ENCODE measurements at places on chromosomes 6 and 20.

DNA sequence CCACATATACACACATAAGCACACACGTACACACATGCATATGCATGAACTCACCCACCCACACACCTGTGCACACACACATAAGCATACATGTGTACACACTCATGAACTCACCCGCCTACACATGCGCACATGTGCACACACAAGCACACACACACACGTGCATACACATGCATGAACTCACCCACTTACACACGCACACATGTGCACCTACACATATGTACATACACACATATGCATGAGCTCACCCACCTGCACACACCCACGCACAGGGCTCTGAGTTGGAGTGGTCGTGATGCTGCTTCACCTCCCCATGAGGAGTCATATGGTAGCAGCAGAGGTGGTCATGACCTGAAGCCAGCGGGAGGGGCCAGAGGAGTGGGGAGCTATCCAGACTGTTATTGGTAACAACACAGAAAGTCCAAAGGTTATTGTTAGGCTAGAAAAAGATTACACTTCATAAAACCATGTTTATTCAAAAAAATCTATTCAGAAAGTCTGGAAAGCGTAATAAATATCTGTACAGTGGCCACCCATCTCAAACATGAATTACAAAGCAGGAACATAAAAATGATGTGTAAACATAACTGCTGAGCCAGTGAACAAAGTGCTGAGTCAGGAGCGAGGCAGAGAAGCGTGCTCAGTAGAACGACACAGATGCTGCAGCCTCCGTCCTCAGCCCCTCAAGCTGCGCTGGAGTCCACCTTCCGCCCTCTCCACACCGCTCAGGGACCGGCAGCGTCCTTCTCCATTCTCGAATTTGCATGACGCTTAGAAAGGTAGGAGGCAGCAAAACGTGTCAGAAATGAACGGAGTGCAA, 26.4 kb upstream of the MPC1 start:
- no peak for DNase-seq

GRCh38 chr6:36622901-36623546, 28.9 kb downstream of the SRSF3 start:
- no peak for DNase-seq

DNA sequence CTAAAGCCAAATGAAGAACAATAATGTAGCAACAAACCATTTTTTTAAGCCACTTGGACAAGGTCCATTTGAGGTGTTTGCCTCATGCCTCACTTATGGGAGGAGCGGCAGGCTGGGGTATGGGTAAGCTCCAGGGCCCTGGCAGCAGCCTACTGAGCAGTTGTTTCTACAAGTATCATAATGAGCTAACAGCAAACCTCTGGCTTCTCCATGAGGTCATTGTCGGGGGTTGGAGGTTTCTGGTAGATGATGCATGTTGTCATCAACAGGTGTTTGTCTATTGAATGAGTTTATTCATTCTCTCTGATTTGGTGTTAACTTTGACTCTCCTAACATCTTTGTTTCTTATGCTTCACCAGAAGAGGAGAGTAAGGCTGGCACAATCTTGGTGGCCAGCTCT, 150.7 kb downstream of the TBC1D7 start:
- no peak for DNase-seq

- DNase-seq = no peak
Observed at GRCh38 chr6:159126590-159126989, 42.6 kb upstream of the FNDC1 start.

- DNase-seq = no peak
Observed at GRCh38 chr6:96836631-96837080, 621 bp downstream of the GPR63 start.
